ENCODE measurements at places on chromosomes 1 and 21.

DNA sequence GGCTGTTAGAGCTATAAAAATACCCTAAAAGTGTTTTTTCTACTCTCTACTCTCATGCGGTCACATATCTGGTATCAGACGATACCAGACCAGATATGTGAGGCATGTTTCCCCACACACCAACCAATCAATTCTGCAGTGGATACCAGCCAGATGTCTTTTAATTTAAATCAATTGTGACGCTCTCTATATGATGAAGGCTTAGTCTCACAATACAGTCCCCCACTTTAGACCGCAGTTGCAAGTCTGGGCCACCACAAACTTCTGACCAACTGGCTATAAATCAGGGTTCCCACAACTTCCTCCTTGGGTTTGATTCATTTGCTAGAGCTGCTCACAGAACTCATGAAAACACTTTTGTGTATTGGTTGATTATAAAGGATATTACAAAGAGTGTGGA is 586.1 kb upstream of the ZP4 start:
- DNase-seq = no peak

GRCh38 chr1:72034827-72035226 is 247.5 kb downstream of the NEGR1 start:
- DNase-seq = no peak

DNA sequence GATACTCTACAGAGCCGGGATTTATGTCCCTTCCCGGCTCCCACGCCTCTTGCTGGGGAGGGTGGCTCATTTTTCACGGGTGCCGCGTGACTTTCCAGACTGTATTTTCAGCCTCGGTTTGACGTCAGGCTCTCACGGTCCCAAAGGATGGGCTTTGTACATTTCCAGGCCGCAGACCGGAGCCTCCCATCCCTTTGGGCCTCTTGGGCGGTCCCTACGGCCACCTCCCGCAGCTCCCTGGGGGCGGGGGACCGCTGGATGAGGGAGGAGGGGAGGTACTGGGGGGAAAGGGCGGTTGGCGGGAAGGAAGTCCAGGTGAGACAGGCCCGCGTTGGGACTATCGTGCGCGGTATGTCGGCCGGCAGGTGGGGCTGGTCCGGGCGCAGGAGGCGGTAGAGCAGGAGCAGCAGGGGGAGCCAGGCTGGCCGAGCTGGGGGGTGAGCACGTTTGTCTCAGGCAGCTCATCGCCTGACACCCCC is 17.9 kb downstream of the UBL4B start:
- DNase-seq = no peak

GRCh38 chr1:30691480-30691879 is 31.9 kb downstream of the MATN1 start:
- DNase-seq = no peak

DNA sequence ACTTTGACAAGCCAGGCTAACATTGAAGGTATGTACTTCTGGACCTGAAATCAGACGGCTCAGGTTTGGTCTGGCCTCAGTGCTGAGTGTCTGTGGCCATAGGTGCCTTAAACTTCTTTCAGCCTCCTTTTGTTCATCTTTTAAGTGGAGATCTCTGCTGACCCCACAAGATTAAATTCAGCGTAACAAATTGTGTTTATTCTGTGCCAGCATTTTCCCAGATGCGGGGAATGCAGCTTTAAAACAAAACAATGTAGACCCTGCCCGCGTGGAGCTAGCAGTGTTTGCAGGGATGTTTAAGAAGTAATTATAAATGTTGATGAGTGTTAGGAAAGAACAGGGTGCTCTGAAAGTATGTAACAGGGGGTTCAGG is 923 bp downstream of the CAP1 start:
- DNase-seq = no peak

- DNase-seq = no peak
Measured at GRCh38 chr1:225999912-226000337, 782 bp upstream of the SDE2 start.

DNA sequence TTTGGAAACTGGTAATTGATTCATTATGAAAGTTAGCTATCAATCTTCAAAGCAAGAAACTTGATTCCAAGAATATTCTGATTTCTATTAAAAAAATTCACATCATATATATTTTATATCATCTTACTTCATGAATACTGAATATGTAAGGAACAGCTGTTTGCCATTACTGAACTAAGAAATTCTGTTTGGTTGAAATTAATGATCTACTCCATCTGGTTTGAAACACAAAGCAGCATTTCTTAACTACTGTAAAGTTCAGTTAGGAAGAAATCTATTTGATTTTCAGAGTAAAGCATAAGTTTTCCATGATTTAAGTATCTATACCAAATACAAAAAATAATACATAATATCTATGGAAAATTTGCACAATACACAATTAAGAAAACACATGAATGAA is 66.0 kb upstream of the SCYL3 start:
- no peak for DNase-seq

- DNase-seq = no peak
Measured at GRCh38 chr1:8371372-8371991, 53.6 kb downstream of the SLC45A1 start.

- DNase-seq = no peak
Measured at GRCh38 chr1:203286161-203286984, 18.9 kb upstream of the BTG2 start.

DNA sequence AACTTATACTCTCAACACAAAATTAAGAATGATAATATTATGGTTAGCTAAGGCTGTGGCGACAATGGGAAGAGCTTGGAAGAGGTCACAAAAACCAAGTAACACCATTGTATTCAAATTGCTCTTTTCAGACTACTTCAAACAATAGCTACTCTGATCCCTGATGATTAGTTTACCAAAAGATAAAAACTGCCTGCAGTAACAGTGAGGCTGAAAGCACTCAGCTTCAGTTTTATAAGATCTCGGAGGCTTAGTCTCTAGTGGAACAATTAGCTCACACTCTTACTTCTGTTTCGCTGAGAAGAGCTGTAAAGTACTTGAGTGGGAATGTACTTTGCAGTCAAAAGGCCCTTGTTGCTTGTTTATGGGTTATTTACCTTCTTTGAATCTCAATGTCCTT is 278.5 kb downstream of the LRRC7 start:
- no peak for DNase-seq

DNA sequence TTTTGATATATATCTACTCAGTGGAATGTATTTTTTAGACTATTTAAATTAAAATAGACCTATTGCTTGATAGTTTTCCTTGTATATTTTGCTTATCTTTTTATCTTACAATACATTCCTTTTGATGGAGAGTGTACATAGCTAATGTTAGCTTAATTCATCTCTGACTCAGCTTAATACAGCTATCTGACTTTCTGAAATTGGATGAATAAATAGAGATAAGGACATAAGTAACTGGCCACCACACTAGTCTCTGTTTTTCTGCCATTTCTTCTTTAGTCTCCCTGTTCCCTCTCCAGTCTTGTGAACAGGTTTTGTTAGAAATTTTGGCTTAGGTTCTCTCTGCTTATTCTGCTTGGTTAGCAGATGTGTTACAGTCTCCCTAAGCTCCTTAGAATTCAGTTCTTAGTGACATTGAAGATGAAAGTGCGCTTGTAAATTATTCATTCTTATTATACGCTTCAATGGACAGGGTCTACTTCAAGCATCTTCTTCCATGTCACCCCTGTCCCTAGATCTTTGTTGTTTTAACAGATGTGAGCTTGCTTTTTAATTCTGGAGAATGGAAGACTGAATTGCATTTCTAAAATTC is 59.6 kb downstream of the XPR1 start:
- DNase-seq = peak; percentile 26

DNA sequence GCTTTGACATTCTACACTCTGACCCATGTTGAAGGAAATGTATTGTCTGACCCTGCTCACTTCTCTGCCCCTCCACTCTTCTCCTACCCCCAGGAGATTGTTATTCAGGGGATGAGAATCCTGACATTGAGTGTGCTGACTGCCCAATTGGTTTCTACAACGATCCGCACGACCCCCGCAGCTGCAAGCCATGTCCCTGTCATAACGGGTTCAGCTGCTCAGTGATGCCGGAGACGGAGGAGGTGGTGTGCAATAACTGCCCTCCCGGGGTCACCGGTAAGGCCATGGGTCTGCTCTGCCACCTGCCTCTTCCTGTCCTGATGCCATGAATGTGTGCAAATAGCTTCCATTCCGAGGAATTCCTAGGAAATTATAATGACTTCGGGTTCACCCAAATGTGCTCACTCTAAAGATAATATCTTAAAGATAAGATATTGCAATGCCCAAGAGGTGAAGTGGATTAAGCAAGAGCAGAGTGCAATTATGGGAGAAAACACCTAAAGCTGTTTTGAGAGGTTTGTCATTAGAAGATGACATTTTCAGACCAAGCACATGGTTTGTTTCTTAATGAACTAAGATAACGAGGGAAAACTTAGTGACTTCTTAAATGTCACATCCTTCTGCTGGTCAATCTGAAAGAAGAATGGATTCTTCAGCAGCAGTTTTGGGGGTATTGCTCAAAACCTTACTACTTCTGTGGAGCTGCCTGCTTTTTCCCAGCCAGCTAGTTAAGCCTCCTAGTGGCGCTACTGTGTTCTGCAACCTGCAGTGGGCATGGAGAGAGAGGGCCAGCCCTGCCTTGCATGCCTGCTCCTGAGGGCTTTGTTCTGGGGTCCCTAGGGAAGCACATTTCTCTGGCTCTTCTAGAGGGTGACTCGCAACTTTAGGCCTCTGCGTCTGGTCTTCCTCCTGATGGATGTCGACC is 41.6 kb downstream of the LAMC2 start:
- DNase-seq = peak; percentile 82

Measured in D341Med (cell line).